ENCODE measurements at places on chromosomes 13 and 19. TPM values are rescaled to one million over a fixed set of nuclear protein-coding genes. Genes with fewer than 3 reads are reported as not detected.

Gene NPAS1
- 5.0 TPM for total RNA-seq

Gene IFNL2
- total RNA-seq, result not detected

Gene LILRB1
- not detected for total RNA-seq

Gene PEG3
- total RNA-seq, result not detected

Gene KASH5
- not detected for total RNA-seq

Gene CACNG6
- total RNA-seq, result 0.23 TPM

Gene SLC44A2
- 62.2 TPM for total RNA-seq

Gene SHANK1
- total RNA-seq, result 3.3 TPM

Gene CEACAM8
- not detected for total RNA-seq

Gene CA11
- 8.8 TPM for total RNA-seq

Gene HSH2D
- 0.97 TPM for total RNA-seq

Gene FGF9
- total RNA-seq, result not detected

Gene TMEM150B
- total RNA-seq, result not detected

Gene IL4I1
- total RNA-seq, result 0.50 TPM

Gene CSNK1A1L
- not detected for total RNA-seq

Gene ZNF846
- 4.2 TPM for total RNA-seq

Gene ZNF85
- total RNA-seq, result 28.8 TPM

Gene SELENOV
- total RNA-seq, result 8.7 TPM

Gene ZNF433
- 2.0 TPM for total RNA-seq

Gene PLIN5
- 3.5 TPM for total RNA-seq

Gene ZNF470
- 8.7 TPM for total RNA-seq

Gene RNF225
- total RNA-seq, result 0.87 TPM

Gene COX6B2
- 2.9 TPM for total RNA-seq

Gene FXYD3
- total RNA-seq, result not detected

Gene SLAIN1
- total RNA-seq, result 65.8 TPM

Gene ZNF20
- total RNA-seq, result 7.5 TPM

Gene IER2
- 99.1 TPM for total RNA-seq

Gene LYL1
- total RNA-seq, result 0.47 TPM

Gene IRGC
- total RNA-seq, result not detected

Gene APC2
- total RNA-seq, result 18.3 TPM

Gene CCL25
- total RNA-seq, result not detected

Gene NECTIN2
- 230 TPM for total RNA-seq

Gene ZNF610
- 6.3 TPM for total RNA-seq

Gene SIGLEC8
- total RNA-seq, result not detected

Gene PEAK3
- total RNA-seq, result not detected

Gene STOML3
- total RNA-seq, result 0.16 TPM

Gene CCDC8
- 16.5 TPM for total RNA-seq

Gene SPACA6
- total RNA-seq, result 5.2 TPM

Gene MADCAM1
- 1.0 TPM for total RNA-seq

Gene HCST
- not detected for total RNA-seq

Gene RSPH6A
- total RNA-seq, result 0.23 TPM

Gene SIGLEC12
- total RNA-seq, result not detected

Gene DLL3
- 15.6 TPM for total RNA-seq

Gene DCLK1
- total RNA-seq, result 62.8 TPM

Gene TEX30
- total RNA-seq, result 10.5 TPM

Gene KIR2DL1
- not detected for total RNA-seq

Gene GSX1
- total RNA-seq, result not detected

Gene CARS2
- total RNA-seq, result 39.0 TPM

Gene PET100
- 9.9 TPM for total RNA-seq

Gene ODAD3
- total RNA-seq, result 0.54 TPM

Gene LATS2
- total RNA-seq, result 25.4 TPM

Gene LGALS14
- total RNA-seq, result not detected

Gene UGGT2
- total RNA-seq, result 60.5 TPM

Gene MCEMP1
- not detected for total RNA-seq

Gene GNA15
- not detected for total RNA-seq

Data from GM23338 (cell line).